ENCODE measurements at places on chromosomes 16 and 17. TPM values are rescaled to one million over a fixed set of nuclear protein-coding genes. Genes with fewer than 3 reads are reported as not detected.

Gene TSNAXIP1
- 1.7 TPM for total RNA-seq

Gene EPX
- not detected for total RNA-seq

Gene KRTAP9-8
- total RNA-seq = not detected

DNA sequence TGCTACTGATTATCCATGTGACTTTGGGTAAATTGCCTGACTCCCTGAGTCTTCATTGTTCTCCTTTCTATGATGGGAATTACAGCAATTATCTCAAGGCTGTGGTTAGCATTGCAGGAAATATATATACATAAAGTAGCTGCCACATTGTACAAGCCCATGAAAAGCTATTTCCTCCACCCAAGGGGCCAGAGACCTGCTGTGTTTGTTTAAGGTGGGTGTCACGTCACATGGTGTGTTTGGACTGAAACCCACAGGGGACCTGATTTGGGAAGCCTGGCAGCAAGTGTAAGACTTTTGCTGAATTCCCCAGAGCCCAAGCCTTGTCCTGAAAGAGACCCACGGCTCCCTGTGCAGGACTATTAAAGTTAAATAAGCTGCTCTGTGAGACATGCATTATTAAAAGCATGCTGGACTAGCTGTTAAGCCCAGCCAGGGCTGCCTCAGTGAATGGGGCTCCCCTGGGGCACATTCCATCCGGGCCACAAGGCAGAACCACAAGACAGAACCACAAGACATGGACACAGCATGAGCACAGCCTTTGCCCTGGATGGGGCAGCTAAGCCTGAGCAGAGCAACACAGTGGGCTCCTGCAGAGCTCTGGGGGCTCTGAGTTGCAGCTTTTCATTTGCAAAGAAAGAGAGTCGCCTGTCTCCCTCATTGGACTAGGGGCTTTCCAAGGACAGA lies 148.9 kb downstream of the SPACA3 start:
- no peak overlapping the region for H3K4me3 ChIP-seq
- no peaks in the 10 kb centered on the region for H3K27me3 ChIP-seq
- no peak overlapping the region for H3K27ac ChIP-seq
- H3K36me3 ChIP-seq = no peaks in the 10 kb centered on the region
- H3K4me1 ChIP-seq = no peaks in the 10 kb centered on the region

GRCh38 chr17:37698132-37698910 lies 46.5 kb downstream of the HNF1B start:
- H3K27me3 ChIP-seq = no peaks in the 10 kb centered on the region
- DNase-seq = no peak
- no peak overlapping the region for H3K4me3 ChIP-seq
- no peak overlapping the region for H3K27ac ChIP-seq

Gene LGALS9B
- total RNA-seq = not detected

GRCh38 chr17:16527298-16527697 lies 35.3 kb upstream of the LRRC75A start:
- no peak for DNase-seq
- H3K4me3 ChIP-seq = no peak overlapping the region
- H3K4me1 ChIP-seq = no peaks in the 10 kb centered on the region
- no peaks in the 10 kb centered on the region for H3K36me3 ChIP-seq
- no peaks in the 10 kb centered on the region for H3K27me3 ChIP-seq

DNA sequence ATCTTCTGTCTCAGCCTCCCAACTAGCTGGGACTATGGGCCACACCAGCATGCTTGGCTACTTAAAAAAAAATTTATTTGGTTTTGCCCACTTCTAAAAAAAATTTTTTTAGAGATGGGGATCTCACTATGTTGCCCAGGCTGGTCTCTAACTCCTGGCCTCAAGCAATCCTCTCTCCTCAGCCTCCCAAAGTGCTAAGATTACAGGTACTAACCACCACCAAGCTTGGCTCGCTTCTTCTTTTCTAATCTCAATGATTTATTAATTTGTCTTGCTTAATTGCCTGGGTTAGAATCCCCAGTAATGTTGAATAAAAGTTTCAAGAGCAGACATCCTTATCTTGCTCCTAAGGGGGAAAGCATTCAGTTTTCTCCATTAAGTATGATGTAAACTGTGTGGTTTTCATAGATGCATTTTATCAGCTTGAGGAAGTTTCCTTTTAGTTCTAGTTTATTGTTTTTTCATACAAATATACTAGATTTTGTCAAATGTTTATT lies 65.8 kb upstream of the NACA2 start:
- H3K4me1 ChIP-seq = no peaks in the 10 kb centered on the region
- no peak for DNase-seq
- no peaks in the 10 kb centered on the region for H3K36me3 ChIP-seq

DNA sequence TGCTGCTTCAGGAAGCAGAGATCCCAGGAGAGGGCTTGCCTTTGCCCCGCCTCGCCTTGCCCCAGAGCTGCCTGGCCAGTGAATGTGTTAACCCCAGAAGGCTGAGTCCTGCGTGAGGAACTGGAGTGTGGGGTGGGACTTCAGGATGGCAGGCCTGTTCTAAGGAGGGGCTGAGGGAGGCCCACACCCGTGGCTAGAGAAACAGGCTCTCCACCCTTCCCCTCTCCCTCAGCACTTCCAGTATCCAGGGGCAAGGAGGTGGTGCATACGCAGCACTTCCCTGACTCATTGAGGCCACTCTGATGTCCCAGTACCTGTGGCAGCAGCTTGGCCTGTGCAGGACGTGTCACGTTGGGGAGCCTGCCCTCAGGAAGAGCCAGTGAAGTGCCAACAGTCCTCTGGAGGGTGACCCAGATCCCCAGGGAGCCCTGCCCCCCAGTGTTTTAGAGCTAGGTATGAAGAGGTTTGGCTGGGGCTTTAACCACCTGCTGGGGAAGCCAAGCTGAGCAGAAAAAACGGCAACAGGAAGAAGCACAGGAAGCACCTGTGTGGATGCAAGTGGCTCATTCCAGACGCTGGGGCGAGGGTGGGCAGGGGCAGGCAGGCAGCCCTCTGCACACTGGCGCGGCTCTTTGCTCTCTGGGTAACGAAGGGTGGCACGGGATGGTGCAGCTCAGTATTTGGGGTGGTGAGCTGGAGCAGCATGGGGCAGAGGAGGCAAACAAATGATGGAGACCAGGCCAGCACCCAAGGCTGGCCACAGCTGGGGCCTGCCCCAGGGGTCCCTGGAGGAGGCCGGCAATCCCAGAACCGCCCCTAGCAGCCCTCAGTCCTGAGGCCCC lies 14.7 kb upstream of the CTCF start:
- no peaks in the 10 kb centered on the region for H3K27me3 ChIP-seq
- H3K4me3 ChIP-seq = no peak overlapping the region
- H3K36me3 ChIP-seq = peaks cover 42% of the 10 kb centered on the region
- H3K4me1 ChIP-seq = peaks cover 8% of the 10 kb centered on the region
- peak; percentile 74 for DNase-seq
